ENCODE measurements at places on chromosomes 5 and 9.

- no peak for DNase-seq
Measured at GRCh38 chr9:31119890-31120454, 1264.5 kb upstream of the ACO1 start.

- no peak for DNase-seq
Measured at GRCh38 chr5:11072568-11072967, 311.5 kb upstream of the DAP start.

- DNase-seq: no peak
Measured at GRCh38 chr9:35660966-35661415, 2.9 kb downstream of the CCDC107 start.

DNA sequence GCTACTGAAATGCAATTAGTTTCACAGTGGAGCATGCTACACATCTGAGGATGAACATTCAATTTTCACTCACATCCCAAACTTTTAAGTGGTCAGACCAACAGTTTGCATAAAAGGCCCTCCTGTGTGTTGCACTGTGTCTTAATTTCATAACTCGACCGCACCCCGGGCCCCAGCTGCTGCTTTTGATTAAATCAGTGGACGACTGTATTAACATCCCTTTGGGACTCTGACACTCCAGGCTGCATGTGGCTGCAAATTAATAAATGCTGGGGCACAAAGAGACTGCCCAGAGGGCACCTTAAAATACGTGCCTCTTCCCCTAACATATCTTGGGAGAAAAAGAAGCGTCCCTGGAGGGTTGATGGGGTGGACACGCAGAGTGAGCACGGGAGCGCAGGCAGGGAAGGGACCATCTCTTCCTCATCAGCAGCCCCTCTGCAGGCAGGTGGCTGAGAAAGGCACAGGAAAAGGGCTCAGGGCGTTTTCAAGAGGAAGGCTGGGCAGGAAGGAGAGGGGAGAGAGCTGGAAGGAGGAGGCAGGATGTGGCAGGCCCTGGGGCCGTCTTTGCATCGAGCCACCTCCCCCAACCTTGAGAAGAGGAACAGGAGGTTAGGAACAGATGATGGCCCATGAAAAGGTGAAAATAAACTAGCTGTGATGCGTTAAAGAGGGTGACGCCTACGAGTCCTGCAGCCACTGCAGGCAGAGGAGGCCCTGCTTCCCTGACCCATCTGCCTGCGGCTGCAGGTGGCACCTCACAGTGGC, 18.6 kb downstream of the MED10 start:
- no peak for DNase-seq

GRCh38 chr5:56984445-56984844, 32.5 kb upstream of the MIER3 start:
- DNase-seq: no peak

- DNase-seq: no peak
Measured at GRCh38 chr9:121662891-121663580, 11.6 kb downstream of the DAB2IP start.

- no peak for DNase-seq
Measured at GRCh38 chr9:73683862-73684591, 532.4 kb downstream of the ANXA1 start.

DNA sequence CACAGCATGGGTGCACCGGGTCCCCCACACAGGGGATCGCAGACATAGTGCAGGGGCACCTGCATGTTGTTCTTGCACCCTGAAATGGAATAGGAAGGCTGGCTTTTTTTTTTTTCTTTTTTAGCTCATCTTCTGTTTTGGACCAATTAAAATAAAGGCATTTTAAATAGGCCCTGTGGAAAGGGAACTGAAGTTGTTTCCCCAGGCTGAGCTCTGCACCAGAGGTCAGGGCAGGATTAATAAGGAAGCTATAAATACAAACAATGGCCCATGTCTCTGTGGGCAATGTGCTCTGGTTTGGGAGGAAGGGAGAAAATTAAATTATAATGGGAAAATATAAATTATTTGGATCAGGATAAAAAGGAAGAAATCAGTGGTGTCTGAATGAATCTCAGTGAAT, 21.2 kb upstream of the KCNMB1 start:
- DNase-seq: no peak

DNA sequence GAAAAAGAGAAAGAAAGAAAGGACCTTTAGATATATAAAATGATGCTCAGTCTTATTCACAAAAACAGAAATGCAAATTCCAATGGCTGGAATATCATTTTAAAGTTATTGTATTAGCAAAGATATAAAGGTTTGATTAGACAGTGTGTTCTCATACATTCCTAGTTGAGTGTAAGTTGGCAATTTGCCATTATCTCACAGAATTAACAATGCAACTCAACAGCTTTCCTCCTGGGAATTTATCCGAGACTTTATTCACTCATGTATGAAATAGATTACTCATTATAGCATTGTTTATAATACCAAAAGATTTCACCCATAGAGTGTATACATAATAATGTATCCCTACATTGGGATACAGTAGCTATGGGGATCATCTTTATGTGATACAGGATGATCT, 27.1 kb upstream of the MLLT3 start:
- no peak for DNase-seq

DNA sequence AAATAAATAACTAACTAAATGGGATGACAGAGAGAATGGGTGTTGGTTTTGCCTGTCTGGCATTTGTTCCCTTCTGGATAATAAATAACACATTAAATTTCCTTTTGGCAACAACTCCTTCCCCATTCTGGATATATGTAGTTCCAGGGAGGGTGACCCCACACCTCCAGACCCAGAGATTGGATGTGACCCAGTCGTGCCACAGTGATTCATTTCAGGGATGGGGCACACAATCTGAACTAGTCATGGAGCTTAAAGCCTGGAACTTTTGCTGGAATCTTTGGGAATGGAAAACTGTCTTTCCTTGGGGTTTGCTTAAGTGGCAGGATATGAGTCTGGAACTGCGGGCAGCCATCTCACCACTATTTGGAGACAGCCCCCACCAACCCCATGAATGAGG, 11.3 kb downstream of the KLF9 start:
- DNase-seq: no peak

- no peak for DNase-seq
Measured at GRCh38 chr5:54573812-54574489, 56.4 kb downstream of the SNX18 start.

GRCh38 chr5:172569861-172570558, 71.1 kb upstream of the NEURL1B start:
- no peak for DNase-seq

GRCh38 chr9:124764774-124765438, 6.2 kb downstream of the NR6A1 start:
- DNase-seq: no peak

DNA sequence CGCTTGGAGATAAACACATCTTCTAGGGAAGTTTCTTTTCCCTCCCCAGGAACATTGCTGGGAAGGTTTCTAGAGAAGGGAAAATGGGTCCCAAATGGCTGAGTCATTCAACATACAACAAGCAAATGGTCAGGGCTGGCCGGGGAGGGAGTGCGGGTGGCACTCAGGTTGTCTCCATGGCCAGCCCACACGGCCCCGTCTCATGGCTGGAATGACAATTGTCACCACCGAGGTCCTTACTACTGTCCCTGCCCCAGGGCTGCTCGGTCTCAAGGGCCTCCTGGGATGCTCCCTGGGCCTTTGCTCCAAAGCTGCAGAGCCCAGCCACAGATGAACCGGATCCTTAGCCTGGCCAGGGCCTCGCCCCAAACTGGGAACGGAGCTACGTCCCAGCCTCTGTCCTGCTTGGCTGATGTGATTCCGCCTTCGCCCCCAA, 121.9 kb downstream of the FGF18 start:
- DNase-seq: no peak

- DNase-seq: no peak
Measured at GRCh38 chr5:62312674-62313073, 6.7 kb downstream of the KIF2A start.

DNA sequence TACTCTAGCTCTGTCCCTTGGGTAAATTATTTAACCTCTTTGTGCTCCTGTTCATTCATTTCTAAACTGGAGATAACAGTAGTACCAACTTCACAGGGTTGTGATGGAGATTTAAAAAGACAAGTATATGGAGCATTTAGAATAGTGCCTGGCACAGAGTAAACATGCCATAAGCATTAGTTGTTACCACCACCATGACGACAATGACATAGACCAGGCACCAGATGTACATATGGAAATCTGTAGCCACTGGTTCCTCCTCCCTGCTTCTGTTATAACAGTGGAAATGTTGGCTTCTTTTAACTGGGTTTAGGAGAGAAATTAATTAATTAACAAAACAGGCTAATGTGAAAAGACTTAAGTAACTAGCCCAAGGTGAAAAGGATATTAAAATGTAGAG, 217.5 kb downstream of the DENND1A start:
- no peak for DNase-seq

GRCh38 chr9:36288070-36288469, 29.8 kb upstream of the GNE start:
- no peak for DNase-seq

- DNase-seq: no peak
Measured at GRCh38 chr9:104831681-104832080, 67.8 kb downstream of the NIPSNAP3B start.

DNA sequence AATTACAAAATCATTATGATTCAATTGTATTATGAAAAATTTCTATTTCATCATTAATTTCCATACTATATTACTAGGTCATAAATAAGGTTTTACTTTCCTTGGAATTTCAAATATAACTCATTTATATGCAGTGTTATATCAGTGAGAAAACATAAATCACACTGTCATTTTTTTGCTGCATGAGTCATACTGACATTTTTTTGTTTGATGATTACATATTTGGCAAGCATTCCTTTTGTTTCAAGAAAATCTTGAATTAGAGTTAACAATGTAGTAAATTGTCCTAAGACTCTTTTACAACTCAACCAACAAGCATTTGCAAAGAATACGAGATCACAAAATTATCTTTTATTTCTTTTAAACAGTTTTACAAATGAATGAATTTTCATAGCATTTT, 298.4 kb upstream of the SEMA6A start:
- DNase-seq: no peak

GRCh38 chr5:53946405-53947100, 363.8 kb downstream of the ARL15 start:
- no peak for DNase-seq

DNA sequence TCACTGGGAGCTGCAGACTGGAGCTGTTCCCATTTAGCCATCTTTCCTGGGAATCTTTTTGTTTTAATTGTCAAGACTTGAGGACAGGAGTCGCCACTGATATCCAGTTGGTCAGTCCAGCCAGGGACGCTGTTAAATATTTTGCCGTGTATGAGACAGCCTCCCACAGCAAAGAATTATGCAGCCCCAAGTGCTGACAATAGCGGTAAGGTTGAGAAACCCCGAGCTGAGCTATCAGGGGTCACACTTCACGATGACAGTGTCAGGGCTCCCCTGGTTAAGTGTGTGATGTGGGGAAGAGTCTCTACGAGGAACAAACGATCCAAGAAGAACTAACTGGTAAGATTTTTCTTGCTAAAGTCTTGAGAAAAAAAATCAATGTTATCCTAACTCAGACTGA, 372.0 kb upstream of the MPDZ start:
- no peak for DNase-seq

GRCh38 chr5:112061666-112062065, 304.7 kb upstream of the NREP start:
- no peak for DNase-seq

- no peak for DNase-seq
Measured at GRCh38 chr5:95817430-95817829, 5.1 kb downstream of the GLRX start.

DNA sequence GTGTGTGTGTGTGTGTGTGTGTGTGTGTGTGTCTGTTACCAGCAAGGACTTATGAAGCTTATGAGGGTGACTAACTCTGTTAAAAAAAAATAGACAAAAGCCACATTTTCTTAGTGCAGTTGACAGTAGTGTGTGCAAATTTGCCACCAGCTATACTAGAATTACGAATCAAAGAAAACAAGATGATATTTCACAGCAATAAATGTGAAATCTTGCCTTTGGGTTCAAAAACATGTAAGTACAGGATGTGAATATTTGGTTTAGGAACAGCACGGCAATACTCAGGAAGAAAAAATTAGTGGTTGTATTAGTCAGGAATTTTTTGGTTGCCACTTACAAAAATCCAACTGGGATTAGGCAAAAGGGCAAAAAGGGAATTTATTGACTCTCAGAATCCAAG, 117.4 kb downstream of the NPR3 start:
- no peak for DNase-seq

GRCh38 chr9:114126247-114127060, 27.4 kb upstream of the KIF12 start:
- DNase-seq: no peak

- no peak for DNase-seq
Measured at GRCh38 chr5:149561848-149562247, 10.6 kb upstream of the CSNK1A1 start.

- no peak for DNase-seq
Measured at GRCh38 chr5:116773926-116774325, 199.3 kb upstream of the SEMA6A start.

- DNase-seq: no peak
Measured at GRCh38 chr9:10678790-10679189, 66.0 kb upstream of the PTPRD start.

DNA sequence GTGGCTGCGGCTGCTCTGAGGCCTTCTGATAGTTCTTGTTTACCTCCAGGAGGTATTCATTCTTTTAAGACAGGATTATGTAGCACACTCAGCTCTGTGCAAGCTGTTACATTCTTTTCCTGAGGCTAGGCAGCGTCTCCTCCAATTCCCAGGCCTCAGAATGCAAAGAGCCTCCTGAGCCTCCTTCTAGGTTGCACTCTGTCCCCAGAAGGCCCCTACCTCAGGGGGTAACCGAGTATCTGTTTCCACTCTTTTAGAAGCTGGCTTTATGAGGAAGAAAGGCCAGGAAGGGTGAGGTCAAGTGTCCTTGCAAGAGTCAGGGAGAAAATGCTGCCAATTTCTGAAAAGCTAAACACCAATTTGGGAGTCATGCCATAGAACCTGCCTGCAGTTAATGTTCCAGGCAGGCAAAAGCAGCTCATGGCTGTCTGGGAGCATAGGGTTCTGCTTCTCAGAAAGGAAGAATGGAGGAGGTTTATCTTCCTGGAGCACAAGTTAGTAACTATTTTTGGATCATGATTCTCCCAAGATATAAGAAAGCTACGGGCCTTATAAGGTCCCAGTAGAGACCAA, 178.9 kb downstream of the SEMA6A start:
- DNase-seq: no peak

DNA sequence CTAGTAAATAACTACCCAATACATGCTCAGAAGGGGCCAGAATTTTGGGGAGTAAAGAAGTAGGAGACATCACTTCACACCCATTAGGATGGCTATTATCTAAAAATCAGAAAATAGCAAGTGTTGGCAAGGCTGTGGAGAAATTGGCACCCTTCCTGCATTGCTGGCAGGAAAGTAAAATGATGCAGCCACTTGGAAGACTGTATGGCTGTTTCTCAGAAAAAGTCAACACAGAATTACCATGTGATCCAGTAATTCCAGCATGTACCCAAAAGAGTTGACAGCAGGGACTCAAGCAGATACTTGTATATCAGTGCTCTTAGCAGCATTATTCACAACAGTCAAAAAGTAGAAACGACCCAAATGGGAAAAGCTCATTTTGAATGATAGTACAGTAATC, 107.6 kb downstream of the APBA1 start:
- DNase-seq: no peak

All from stimulated activated CD8-positive, alpha-beta memory T cell treated with anti-CD3 and anti-CD28 coated beads, Interleukin-4, amount 100 ng/mL, for 4 hours (primary cell).